ENCODE measurements at places on chromosomes 1 and 21.
A peak's percentile ranks its signal among the peaks of the same experiment; 100 is the strongest.

- DNase-seq, result no peak
Measured at GRCh38 chr1:30287976-30288375, 435.4 kb downstream of the MATN1 start.

- DNase-seq, result peak; percentile 99
Measured at GRCh38 chr1:248906009-248906752, at the start of gene PGBD2. Gene PGBD2, plus strand, starts transcription at chr1:248906235. Its CDS starts 7,628 bp downstream, at chr1:248913863.

DNA sequence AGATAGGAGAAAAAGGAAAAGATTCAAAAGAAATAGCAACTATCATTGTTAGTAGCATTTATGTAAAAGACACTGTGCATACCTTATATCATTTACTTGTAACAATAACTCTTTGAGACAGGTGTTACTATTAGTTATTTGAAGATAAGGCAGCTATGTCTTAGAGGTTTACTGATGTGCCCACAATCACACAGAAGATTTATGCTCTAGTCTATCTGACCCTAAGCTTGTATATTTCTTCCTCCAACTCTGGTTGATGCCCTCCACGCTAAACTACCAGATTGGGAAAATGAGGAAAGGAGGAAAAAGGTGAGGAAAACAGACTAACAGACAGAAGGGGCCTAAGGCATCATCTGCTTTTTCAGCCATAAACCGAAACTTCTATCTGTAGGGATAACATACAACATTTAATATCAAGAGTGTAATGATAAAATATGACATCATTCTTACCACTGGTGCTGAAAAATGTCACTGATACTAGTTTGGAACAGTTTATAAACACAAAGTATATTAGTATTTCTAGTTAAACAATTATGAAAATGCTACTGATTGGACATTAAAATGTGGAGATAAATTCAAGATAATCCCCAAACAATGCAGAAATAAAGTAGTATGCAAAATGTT, 5.1 kb downstream of the COLGALT2 start:
- DNase-seq, result no peak

DNA sequence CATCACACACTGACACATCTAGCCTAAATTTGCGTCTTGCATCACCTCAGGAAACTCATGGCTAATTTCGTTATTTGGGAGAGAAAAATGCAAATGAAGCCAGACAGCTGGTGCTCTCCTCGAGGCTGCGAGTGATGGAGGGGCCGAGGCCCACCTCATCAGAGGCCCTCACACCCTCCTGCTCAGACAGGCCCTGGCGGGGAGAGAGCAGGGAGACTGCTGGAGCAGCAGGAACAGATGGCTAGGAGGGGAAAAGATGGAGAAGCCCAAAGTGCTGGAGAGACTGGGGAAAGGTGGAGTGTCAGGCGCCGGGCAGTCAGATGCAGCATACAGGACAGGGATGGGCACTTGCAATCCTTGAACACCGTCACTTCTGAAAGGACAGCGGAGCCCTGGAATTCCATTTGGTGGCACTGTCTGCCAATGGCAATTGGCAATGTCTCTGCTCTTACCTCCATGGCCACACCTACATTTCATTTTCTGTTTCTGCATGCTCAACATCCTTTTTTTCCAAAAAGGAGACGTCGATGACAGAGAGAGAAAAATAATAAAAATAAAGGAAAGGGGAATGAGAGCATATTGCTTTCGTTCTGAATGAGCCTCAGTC, 286.2 kb downstream of the SPATA17 start:
- no peak for DNase-seq

GRCh38 chr21:21200103-21200938, 202.1 kb downstream of the NCAM2 start:
- no peak for DNase-seq

DNA sequence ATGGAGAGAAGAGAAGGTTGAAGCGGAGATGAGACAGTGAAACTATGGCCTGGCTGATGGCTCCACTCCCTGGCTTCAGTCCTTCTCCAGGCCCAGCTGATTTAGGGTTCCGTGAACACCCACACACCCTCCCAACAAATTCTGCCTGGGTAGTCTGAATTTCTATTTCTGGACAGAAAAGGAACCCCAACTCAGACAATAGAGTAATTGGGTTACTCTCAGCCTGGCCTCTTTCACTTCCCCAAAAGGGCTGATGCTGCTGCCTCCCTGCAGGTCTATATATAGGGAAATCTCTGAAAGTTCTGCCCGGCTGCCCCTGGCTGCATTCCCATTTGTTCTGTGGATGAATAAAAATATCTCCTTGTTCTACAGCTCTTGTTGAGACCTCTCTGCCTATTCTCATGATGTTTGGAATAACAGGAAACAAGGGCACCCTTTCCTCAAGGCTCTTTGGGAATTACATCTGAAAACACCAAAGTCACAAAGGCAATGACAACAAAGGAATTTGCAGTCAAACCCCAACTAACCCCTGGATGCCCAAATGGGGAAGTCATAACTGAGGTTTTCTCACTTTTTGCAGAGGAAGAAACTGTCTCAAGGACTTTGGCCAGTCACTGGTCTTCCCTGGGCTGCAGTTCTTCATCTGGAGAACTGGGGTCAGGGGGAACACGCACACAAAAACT, 11.4 kb upstream of the ZSCAN20 start:
- peak; percentile 68 for DNase-seq

DNA sequence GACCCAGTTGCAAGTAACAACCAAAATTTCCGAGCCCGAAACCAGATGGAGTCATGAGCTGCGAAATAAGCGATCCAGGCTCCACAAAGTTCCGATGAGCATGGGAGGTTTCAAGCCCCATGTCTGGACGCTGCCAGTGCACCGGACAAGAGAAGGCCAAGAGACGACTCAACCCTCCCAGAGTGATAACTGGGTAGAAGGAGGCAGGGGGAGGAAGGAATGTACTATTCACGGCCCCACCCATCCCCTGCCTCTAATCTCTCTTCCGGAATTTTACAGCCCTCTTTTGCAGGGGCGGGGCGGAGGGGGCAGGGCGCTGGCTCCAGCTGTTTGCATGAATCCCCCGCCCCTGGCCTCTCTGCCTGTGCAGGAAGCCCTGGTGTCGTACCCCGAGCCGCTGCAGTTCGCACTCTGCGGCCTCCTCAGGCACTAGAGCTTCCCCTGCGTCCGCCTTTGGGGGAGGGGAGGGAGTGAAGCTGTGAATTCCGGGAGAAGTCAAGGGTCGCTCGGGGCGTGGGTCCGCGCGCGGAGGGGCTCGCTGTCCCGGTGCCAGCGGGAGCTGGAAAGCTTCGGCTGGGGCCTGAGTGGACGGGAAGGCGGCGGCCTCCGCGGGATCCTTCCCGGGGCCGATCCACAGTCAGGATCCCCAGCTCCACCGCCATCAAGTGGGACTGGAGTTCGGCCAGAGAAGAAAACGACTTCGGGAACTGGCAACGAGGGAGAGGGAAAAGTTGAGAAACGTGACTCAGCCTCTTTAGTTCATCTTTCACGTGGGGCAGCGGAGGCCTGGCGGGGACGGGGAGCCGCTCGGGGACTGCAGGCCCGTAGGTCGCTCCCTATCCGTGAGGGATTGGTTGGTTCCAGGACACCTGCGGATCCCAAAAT, 6.3 kb upstream of the PTP4A2 start:
- DNase-seq, result peak; percentile 89

GRCh38 chr1:169676001-169676400, 35.4 kb downstream of the SELL start:
- DNase-seq, result no peak

Data from GM20000 (cell line).